Fibroblast of the aortic adventitia (primary cell): ENCODE measurements at places on chromosomes 16 and 17.

DNA sequence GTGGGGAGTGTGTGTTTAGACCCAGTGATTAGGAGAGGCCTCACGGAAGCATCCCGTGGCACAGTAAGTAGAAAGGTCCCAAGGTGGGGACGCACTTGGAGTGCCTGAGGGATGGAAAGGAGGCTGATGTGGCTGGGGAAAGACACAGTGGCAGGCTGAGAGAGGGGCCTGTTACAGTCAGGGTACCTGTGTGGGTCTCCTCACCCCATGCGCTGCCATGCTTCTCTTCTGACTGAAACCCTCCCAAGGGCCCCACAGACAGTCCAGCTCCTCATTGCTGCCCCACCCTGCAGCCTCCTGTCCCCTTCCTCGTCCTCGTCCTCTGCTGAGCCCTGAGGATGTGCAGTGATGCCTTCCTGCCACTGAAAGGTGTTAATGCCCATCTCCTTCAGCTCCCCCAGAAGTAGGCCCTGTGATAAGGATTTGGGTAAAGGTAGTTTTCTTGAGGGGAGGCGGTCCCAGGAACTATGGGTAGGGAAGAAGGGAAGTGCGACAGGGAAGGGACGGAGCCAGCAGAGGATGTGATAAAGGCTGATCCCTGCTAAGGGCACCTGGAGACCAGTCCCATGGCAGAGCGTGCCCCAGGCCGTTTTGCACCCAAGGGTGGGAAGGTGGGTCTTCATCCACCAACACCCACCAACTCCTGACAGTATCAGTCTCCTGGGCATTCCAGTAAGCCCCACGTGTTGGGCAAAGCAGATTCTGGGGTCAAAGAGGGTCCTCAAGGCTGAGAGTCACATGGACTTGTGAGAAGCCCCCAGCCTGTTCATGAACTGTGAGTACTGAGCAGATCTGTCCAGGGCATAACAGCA lies 237.2 kb downstream of the GSG1L start:
- DNase-seq = no peak

GRCh38 chr16:58510776-58511628 lies 4.3 kb upstream of the SETD6 start:
- no peak for DNase-seq

DNA sequence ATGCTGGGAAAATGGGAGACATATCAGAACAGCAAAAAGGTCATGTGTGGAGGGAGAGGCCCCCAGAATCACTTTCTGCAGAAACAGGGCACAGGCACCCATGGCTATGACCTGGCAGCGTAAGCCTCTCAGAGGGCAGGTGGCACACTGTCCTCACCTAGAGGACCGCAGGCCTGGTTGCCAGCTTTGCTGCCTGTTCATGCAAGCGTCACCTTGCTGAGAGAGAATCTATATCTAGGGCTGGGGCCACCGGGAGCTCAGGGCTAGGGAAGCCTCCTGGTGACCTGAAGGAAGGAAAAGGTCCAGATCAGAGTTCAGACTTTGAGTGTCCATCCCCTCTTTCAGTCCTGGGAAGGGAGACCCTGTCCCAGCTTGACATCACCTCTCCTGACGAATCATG lies 78.7 kb downstream of the GOSR1 start:
- no peak for DNase-seq

GRCh38 chr17:8698162-8698971 lies 46.3 kb downstream of the CCDC42 start:
- peak; percentile 88 for DNase-seq

- no peak for DNase-seq
These were observed 360.3 kb upstream of the KIF2B start for GRCh38 chr17:53462393-53462811.

GRCh38 chr16:77206533-77206932 lies 7.3 kb downstream of the SYCE1L start:
- DNase-seq = no peak

DNA sequence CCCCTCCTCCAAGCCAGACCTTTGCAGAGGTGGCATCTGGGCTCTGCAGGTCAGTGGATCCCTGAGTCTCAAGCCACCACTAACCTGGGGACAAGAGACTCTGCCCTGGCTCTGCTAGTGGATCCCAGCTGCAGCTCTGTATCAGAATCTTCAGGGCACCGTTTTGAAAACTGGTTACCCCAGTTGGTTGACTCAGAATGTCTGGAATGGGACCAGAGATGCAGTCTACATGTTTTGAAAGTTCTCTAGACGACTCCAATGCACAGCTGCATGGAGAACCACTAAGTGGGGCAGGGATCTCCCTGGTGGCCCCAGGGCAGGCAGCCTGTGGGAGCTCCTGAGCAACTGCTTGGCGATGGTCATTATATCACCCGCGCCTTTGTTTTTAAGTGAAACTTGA lies 34.1 kb upstream of the ADORA2B start:
- DNase-seq = no peak

- DNase-seq = no peak
These were observed 10.9 kb downstream of the ABCC1 start for GRCh38 chr16:15960124-15960971.

- DNase-seq = no peak
These were observed 18.5 kb downstream of the NGFR start for GRCh38 chr17:49513641-49514040.

- DNase-seq = no peak
These were observed 7.1 kb upstream of the LASP1NB start for GRCh38 chr17:38918129-38918913.

- peak; percentile 40 for DNase-seq
These were observed 46.2 kb upstream of the NOL11 start for GRCh38 chr17:67671493-67671892.
